ENCODE measurements at places on chromosomes 12 and 14. TPM values are rescaled to one million over a fixed set of nuclear protein-coding genes. Genes with fewer than 3 reads are reported as not detected.

GRCh38 chr14:61602733-61603077 is 92.6 kb upstream of the HIF1A start:
- no peaks in the 10 kb centered on the region for H3K36me3 ChIP-seq
- no peak overlapping the region for H3K4me3 ChIP-seq
- no peak overlapping the region for H3K27ac ChIP-seq
- DNase-seq = no peak
- H3K27me3 ChIP-seq = no peaks in the 10 kb centered on the region

GRCh38 chr12:113274848-113275247 is 53.6 kb downstream of the TPCN1 start:
- DNase-seq = no peak
- no peaks in the 10 kb centered on the region for H3K27me3 ChIP-seq
- no peak overlapping the region for H3K4me3 ChIP-seq
- peaks cover 14% of the 10 kb centered on the region for H3K4me1 ChIP-seq

TPH2 gene
- not detected for polyA plus RNA-seq

GRCh38 chr14:32625211-32625610 is 296.1 kb downstream of the AKAP6 start:
- no peaks in the 10 kb centered on the region for H3K4me1 ChIP-seq
- no peaks in the 10 kb centered on the region for H3K27me3 ChIP-seq

- H3K4me1 ChIP-seq = no peaks in the 10 kb centered on the region
- H3K27ac ChIP-seq = no peak overlapping the region
- no peak overlapping the region for H3K4me3 ChIP-seq
- no peak for DNase-seq
- no peaks in the 10 kb centered on the region for H3K27me3 ChIP-seq
- no peaks in the 10 kb centered on the region for H3K36me3 ChIP-seq
Observed at GRCh38 chr12:22578328-22578727, 34.0 kb upstream of the C2CD5 start.

- peak; percentile 42 for DNase-seq
- peaks cover under 1% of the 10 kb centered on the region for H3K27me3 ChIP-seq
- no peak overlapping the region for H3K4me3 ChIP-seq
- H3K36me3 ChIP-seq = no peaks in the 10 kb centered on the region
Observed at GRCh38 chr14:105028251-105028927, 7.5 kb upstream of the CDCA4 start.

RD3L gene
- not detected for polyA plus RNA-seq

DNA sequence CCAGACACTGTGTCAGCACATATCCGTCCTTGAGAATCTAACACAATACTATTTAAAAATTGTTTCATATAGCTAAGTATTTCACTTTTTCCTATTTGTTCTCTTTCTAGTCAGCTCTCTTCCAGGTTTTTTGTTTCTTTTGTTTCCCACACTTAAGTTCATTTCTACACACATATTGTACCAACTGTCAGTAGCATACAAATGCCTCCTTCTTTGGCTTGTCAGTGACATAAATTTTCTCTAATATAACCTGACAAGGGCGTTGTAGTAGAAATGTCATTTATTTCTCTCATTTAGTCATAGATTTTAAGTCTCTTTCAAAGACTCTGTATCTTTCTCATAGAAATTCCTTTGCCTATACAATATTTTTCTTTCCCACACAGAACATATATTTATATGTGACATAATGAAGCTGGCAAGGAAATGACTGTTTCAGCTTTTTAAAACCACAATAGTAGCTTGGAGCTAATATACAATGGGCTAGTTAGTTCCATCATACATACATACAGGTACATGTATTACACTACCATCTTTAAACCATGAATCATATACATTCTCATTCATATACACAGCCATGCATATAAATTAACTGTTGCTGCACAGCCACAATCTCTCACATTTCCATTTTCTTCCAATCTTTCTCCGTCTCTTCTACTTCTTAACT is 42.3 kb upstream of the EPS8 start:
- no peak overlapping the region for H3K27ac ChIP-seq
- no peaks in the 10 kb centered on the region for H3K27me3 ChIP-seq
- no peaks in the 10 kb centered on the region for H3K36me3 ChIP-seq
- peaks cover 3% of the 10 kb centered on the region for H3K4me1 ChIP-seq
- no peak overlapping the region for H3K4me3 ChIP-seq

DNA sequence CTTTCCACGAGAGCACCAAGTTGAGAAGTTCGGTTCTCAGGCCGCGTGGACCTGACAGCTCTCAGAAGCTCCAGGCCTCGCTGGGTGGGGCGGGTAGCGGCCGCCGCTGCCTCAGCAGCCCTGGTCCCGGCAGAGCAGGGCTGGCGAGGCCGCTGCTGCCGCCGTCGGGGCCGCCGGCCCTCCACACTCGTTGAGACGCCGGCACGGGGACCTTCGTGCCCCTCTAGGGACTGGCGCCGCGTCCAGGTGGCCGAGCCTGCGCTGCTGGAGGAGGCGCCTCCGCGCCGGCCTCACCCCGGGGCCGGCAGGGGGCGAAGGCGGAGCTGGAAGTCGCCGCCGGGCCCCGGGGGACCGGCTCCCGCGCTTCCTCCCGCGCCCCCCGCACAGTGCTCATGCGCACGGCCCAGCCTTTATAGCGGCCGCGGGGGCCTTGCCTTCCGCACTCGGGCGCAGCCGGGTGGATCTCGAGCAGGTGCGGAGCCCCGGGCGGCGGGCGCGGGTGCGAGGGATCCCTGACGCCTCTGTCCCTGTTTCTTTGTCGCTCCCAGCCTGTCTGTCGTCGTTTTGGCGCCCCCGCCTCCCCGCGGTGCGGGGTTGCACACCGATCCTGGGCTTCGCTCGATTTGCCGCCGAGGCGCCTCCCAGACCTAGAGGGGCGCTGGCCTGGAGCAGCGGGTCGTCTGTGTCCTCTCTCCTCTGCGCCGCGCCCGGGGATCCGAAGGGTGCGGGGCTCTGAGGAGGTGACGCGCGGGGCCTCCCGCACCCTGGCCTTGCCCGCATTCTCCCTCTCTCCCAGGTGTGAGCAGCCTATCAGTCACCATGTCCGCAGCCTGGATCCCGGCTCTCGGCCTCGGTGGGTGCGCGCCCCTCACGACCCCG is at the start of gene COCH:
Gene COCH, plus strand, starts transcription at position 440 of the 879 bp plus-strand sequence. Its CDS starts 380 bp downstream, at position 820.
- DNase-seq = no peak
- peaks cover 72% of the 10 kb centered on the region for H3K27me3 ChIP-seq
- H3K27ac ChIP-seq = no peak within 1 kb of the TSS
- H3K4me3 ChIP-seq = peak within 1 kb of the TSS; percentile 38

ALDH1L2 gene
- polyA plus RNA-seq = 21.1 TPM

ART4 gene
- polyA plus RNA-seq = not detected

VWF gene
- 0.09 TPM for polyA plus RNA-seq

DNA sequence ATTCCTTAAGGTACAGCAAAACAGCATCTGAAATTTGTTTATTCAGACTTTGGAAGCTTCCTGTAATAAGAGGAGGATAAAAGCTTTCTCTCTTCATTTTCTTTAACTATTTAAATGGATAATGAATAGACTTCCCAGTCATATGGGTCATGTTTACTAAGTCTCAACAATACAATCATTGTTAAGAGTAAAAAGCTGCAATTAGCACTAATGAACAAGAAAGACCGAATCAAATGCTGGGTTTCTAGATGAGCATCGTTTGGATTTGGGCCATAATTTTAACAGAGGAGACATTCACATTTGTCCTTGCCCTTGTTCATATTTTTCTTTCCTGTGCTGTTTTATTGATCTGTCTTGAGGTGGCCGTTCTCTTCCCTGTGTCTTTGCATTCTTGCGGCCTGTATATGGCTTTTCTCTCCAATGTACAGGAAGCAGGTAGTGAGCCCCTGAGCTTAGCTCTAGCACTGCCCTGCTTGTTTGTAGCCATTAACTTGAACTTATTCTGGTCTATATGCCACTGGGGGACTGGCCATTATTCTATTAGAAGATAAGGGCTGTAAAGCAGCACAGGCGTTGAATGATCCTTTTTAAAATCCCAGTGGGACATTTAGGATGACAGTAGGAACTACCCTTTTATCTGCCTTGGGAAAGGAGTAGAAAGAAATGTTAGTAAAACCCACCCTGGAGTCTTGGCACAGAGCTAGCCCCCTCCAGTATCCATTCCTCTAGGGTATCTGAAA is 34.6 kb downstream of the ABHD12B start:
- H3K36me3 ChIP-seq = peaks cover 20% of the 10 kb centered on the region
- no peaks in the 10 kb centered on the region for H3K27me3 ChIP-seq
- H3K27ac ChIP-seq = no peak overlapping the region

GRCh38 chr12:69464428-69464827 is 5.8 kb upstream of the FRS2 start:
- DNase-seq = peak; percentile 11
- H3K27ac ChIP-seq = no peak overlapping the region
- H3K4me1 ChIP-seq = no peaks in the 10 kb centered on the region

DNA sequence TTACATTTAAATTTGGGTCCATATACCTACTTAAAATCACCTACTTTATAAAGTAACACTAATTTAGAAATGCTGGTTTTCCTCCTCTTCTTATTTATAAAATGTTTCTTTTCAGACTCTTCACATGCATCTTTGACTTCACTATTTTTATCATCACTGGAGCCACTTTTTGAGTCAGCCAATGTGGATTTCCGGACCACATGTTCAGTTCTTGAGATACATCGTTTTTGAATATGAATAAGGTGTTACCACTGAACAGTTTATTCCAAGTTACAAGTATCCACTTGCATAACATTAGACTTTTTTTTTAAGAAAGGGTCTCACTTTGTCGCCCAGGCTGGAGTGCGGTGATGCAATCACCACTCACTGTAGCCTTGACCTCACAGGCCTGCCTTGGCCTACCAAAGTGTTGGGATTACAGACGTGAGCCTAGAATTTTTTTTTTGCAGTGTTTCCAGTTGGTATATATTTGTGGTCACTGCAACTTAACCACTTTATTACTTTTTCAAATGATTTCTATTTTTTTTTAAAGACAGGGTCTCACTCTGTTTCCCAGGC is 5.7 kb downstream of the FNTB start:
- H3K27me3 ChIP-seq = no peaks in the 10 kb centered on the region
- H3K36me3 ChIP-seq = no peaks in the 10 kb centered on the region
- H3K27ac ChIP-seq = no peak overlapping the region
- H3K4me3 ChIP-seq = no peak overlapping the region
- H3K4me1 ChIP-seq = peaks cover 7% of the 10 kb centered on the region

GRCh38 chr12:128802756-128803155 is 21.0 kb downstream of the SLC15A4 start:
- H3K4me3 ChIP-seq = no peak overlapping the region
- H3K36me3 ChIP-seq = peaks cover 28% of the 10 kb centered on the region
- no peak for DNase-seq
- H3K4me1 ChIP-seq = peaks cover 9% of the 10 kb centered on the region
- H3K27ac ChIP-seq = no peak overlapping the region

ARID4A gene
- polyA plus RNA-seq = 3.3 TPM

GRCh38 chr12:70045036-70045435 is 198.2 kb upstream of the CNOT2 start:
- no peak overlapping the region for H3K4me3 ChIP-seq
- H3K27ac ChIP-seq = no peak overlapping the region
- DNase-seq = peak; percentile 10
- no peaks in the 10 kb centered on the region for H3K36me3 ChIP-seq
- no peaks in the 10 kb centered on the region for H3K27me3 ChIP-seq

GRCh38 chr14:95690815-95691214 is 4.6 kb downstream of the TCL1B start:
- no peaks in the 10 kb centered on the region for H3K27me3 ChIP-seq
- no peak overlapping the region for H3K27ac ChIP-seq
- no peaks in the 10 kb centered on the region for H3K4me1 ChIP-seq
- no peaks in the 10 kb centered on the region for H3K36me3 ChIP-seq
- H3K4me3 ChIP-seq = no peak overlapping the region

GRCh38 chr12:4417455-4417854 is 28.2 kb downstream of the FGF6 start:
- DNase-seq = no peak
- H3K27ac ChIP-seq = no peak overlapping the region
- no peaks in the 10 kb centered on the region for H3K4me1 ChIP-seq
- H3K27me3 ChIP-seq = peaks cover 23% of the 10 kb centered on the region
- H3K4me3 ChIP-seq = no peak overlapping the region
- H3K36me3 ChIP-seq = no peaks in the 10 kb centered on the region

DNA sequence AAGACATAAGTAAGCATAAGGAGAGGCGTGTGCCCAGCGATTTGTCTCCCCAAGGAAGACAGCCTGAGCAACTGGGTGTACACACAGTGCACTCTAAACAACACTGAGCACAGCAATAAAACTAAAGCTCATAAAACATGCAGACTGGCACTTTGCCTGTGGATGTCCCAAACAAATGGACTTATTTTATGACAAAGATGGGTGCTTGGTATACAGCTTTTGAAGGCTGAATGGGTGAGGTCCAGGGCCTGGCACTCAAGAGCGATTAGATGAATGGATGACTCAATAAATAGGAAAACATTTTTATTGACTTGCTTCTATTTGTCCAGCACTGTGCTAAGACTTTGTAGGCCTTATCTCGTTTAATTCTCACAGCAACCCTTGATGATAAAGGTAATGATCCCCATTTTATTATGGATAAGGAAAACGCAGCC is 28.5 kb downstream of the LGMN start:
- peaks cover 6% of the 10 kb centered on the region for H3K4me1 ChIP-seq
- no peak overlapping the region for H3K4me3 ChIP-seq
- no peak overlapping the region for H3K27ac ChIP-seq
- H3K36me3 ChIP-seq = no peaks in the 10 kb centered on the region

DNA sequence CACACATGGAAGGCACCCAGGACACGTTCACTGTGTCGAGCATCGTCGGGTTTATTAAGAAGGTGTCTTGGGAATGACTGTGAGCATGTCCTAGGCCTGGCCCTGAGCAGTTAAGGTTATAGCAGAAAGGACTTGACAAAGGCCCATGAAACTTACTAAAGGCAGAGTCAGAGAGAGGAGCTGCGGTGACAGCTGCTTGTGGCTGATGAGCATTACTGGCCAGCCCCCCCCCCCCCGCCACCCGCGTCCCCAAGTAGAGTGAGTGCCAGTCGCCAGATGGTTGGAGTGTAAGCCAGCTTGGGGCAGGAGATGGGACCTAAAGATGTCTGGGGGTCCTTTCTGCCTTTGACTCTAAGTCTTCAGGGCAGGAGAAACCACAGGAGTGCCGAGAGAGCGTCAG is 169.9 kb downstream of the TSPAN9 start:
- DNase-seq = no peak
- no peaks in the 10 kb centered on the region for H3K27me3 ChIP-seq
- H3K36me3 ChIP-seq = no peaks in the 10 kb centered on the region

DNA sequence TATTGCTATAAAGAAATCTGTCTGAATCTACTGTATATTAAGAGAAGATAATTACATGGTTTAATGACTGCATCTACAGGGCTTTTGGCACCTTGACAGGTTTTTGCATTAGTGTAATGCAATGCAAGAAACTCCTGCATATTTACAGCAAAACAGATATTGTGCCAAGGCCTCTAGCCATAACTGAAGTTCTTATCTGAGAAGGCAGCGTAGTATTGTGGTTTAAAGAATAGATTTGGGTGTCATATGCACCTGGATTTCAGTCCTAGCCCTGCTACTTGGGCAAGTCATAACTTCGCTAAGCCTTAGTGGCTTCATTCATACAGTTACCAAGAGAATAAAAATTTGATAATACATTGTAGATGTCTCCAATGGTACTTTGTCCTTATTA is 350.1 kb downstream of the CCDC91 start:
- DNase-seq = no peak
- no peak overlapping the region for H3K27ac ChIP-seq
- H3K4me1 ChIP-seq = peaks cover 3% of the 10 kb centered on the region
- H3K4me3 ChIP-seq = no peak overlapping the region
- no peaks in the 10 kb centered on the region for H3K36me3 ChIP-seq

GRCh38 chr14:64089920-64090319 is 204.3 kb downstream of the ESR2 start:
- no peak overlapping the region for H3K4me3 ChIP-seq
- peaks cover 2% of the 10 kb centered on the region for H3K4me1 ChIP-seq
- peak; percentile 63 for DNase-seq
- no peaks in the 10 kb centered on the region for H3K36me3 ChIP-seq

MYH7 gene
- polyA plus RNA-seq = not detected

AVPR1A gene
- polyA plus RNA-seq = not detected

KRAS gene
- polyA plus RNA-seq = 10.7 TPM

ANO4 gene
- 3.2 TPM for polyA plus RNA-seq

FOS gene
- 406 TPM for polyA plus RNA-seq

Measured in IMR-90 (cell line).